ENCODE measurements at places on chromosomes 2 and 18.
A peak's percentile ranks its signal among the peaks of the same experiment; 100 is the strongest.

DNA sequence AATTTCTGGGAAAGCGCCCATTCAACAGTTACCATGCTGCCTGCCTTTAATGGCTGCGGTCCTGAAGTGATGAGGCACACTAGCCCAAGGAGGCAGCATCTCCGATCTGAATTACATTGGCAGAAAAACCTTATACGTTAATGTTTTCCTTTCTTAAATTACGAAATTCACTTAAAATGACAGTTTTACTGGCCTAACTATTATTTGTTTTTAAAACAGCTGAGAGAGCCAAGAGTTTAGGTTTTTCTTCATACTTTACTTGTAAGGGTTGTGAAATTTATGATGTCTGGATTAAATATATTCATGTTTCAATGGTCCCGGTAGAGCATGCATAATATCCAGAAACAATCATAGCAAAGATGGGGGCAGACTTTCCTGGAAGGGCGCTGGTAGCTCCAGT, 115.2 kb upstream of the REV1 start:
- DNase-seq, result no peak

GRCh38 chr2:218261423-218262236, 815 bp downstream of the GPBAR1 start:
- no peak for DNase-seq

DNA sequence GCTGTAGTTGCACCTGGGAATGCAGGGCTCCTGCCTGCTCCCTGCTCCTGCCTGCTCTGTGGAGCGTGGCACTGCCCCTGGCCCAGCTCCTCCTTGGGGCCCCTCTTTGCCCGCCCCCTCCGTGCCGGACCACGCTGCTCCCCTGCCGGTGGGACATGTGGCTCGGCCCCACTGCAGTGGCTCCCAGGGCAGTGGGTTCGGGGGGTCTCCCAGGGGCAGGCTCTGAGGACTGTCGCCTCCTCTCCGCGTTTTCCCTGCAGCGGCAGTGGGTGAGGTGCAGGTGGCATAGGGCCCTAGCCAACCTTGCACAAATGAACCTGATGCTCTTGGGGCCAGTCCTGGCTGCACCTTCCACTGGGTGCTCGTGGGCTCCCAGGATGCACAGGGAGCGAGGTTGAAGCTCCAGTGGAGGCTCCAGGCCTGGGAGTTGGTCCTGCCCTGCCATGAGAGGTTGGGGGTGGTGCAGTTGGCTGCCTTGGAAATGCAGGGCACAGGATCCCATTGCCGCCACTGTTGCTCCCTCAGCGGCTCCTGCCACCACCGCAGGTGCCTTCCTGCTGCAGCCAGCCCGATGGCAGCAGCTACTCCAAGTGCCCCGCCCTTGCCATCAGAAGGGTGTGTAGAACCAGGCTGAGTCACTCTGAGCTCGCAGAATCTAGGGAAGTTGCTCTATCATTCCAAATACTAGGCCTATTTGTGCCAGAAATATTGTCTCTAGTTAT, 313.1 kb upstream of the SYT4 start:
- DNase-seq, result no peak

GRCh38 chr2:142991295-142991694, 113.8 kb downstream of the KYNU start:
- DNase-seq, result no peak

- no peak for DNase-seq
Measured at GRCh38 chr2:24552836-24553235, 61.8 kb downstream of the NCOA1 start.

DNA sequence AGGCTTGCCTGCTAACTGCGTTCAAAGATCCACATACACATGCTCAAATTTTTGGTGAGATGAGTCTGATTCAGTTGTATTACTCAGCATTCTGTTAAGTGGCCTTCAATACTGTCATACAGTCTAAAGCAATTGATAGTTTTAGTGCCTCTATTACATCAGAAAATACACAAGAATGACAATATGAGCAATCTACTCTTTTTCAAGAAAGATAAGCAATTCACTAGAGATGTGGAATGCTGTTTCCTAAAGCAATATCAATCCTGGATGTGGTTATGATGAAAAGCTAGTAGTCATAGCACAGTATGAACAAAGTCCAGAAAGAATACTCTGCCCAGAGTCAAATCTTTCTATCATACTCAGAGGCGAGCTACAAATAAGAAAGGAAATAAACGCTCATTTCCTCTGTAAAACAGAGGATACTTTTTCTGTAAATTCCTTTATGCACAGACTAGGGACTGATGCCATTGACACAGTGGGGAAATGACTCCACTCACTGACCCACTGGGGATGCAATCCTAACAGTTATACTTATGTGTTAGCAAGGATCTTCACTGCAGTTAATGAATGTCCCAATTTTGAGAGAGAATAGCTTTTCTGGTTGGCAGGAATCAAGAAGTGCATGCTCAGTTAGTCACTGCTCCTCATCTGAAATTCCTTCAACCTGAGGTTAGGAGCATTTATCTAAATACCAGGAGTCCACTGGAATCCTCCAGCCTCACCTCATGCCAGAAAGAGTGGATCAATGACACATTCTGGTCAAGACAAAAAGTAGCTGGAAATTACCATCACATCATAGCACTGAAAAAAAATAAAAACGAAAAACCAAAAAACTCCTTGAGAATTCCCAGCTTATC, 83.3 kb downstream of the PDE11A start:
- peak; percentile 68 for DNase-seq

DNA sequence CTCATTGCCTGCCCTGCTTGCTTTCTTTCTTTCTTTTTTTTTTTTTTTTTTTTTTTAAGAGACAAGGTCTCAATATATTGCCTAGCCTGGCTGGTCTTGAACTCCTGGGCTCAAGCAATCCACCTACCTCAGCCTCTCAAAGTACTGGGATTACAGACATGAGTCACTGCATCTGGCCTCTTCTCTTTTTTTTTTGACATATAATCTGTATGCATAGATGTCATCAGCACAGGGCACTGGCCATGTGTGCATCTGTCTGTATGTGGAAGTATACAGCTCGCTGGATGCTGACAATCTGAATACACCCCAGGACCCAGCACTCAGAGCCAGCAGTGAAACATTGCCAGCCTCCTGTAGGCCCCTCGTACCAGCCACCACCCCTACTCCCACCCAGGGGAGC, 49.5 kb downstream of the TFCP2L1 start:
- DNase-seq, result no peak
